ENCODE measurements at places on chromosomes 1 and 21. TPM values are rescaled to one million over a fixed set of nuclear protein-coding genes. Genes with fewer than 3 reads are reported as not detected.
A peak's percentile ranks its signal among the peaks of the same experiment; 100 is the strongest.

- no peak for DNase-seq
These were observed 160.9 kb downstream of the HLX start for GRCh38 chr1:221040101-221040500.

- no peak for DNase-seq
These were observed 70.7 kb upstream of the PDC start for GRCh38 chr1:186531561-186532165.

C1orf35 gene
- 23.5 TPM for total RNA-seq

GRCh38 chr1:66371233-66372005 is 162.5 kb upstream of the SGIP1 start:
- no peak for DNase-seq

DNA sequence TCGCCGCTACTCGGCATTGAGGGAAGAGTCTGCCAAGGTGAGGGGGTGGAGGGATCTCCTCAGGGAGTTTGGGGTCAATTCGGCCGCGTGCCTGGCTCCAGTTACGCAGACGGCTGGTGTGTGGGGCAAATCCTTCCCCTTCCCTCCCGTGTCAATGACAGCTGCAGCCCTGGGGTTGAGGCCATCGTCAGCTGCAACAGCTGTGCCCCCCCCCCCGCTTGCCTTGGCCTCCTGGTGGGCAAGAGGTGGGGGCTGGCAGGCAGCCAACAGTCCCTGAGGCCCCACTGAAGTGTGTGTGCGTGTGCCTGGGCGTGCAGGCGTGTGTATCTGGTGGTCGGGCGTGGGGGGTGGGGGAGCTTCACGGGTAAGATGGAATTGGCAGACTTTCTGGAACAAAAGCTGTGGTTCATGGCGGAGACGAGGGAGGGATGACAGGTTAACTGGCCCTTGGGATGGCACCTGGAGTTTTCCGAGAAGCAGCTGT is 25.6 kb downstream of the PPFIA4 start:
- DNase-seq: no peak

GRCh38 chr1:172951730-172952365 is 98.9 kb downstream of the TNFSF18 start:
- peak; percentile 25 for DNase-seq

TUFT1 gene
- 29.0 TPM for total RNA-seq

GRCh38 chr1:243465081-243465480 is 209.2 kb downstream of the SDCCAG8 start:
- DNase-seq: no peak

DNA sequence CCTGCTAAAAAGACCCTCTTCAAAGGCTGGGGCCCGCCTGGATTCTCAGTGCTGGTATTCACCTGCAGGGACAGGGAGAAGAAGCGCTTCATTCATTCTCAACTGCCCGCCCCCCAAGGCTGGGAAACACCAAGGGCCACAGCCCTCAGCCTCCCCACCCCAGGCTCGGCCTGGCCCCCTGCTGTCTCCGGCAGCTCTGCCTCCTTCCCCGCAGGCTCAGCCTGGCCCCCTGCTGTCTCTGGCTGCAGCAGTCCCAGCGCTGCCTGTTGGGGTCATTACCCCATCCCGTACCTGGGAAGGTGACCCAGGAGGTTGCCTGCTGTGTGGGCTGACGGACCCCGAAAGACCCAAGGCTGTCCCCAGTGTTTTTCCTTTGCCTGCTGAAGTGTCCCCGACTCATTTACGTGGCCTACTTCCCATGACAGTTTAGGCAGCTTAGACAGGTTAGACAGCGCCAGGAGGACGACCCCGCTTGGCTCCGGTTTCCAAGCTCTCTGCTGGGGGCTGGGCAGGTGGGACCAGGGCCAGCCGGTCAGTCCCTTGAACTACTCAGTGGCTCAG is 22.9 kb upstream of the CLSTN1 start:
- no peak for DNase-seq

DNA sequence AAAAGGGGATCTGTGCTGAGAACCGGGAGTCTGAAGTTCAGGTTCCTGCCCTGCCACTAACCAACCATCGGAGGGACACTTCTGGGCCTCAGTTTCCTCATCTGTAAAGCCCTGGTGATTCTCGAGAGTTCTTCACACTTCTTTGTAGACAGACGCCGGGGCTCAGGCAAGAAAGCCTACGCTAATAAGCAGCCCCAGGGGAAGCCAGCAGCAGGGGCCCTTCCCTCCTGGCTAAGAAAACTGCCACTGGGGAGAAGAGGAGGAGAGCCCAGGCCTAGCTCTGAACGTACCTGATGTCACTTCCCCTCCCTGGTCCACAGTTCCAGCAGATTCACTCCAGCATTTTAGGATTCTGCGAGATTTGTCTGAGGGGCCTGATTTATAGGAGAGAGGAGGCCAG is 76.0 kb downstream of the CAMK2N1 start:
- DNase-seq: no peak

DNA sequence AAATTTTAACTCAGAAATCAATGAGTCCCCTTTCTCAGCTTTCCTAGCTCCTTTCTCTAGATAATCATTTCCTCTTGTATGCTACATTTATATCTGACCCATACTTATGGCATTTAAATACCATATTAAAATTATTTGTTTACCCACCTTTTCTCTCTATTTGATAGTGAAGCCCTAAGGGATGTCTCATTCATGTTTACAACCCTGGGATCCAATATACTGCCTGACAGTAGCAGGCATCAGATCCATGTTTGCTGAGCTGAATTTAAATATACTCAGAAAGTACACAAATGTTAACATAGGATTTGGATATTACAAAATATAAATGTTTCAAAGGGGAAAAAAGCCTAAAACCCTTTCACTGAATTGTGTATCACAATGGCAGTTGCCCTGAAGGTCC is 26.5 kb downstream of the SCMH1 start:
- no peak for DNase-seq

DNA sequence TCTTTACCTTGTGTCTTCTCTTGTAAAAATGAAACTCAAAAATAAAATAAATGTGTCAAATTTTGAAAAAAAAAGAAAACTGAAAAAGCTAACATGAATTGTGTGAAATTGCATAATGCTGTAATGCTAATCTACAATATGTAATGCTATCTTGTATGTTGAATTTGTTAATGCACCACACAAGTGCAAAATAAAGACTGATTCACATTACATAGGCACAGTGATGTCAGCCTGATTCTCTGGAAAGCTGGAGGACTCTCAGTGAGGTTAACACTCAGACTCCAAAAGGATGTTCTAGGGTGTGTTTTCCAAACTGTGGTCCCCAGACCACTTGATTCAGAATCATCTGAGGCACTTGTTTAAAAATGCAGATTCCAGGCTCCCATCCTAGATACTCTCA is 25.6 kb downstream of the SYT11 start:
- no peak for DNase-seq

- no peak for DNase-seq
These were observed 5.9 kb downstream of the TBX15 start for GRCh38 chr1:118982266-118982665.

- DNase-seq: no peak
These were observed 25.7 kb downstream of the AKNAD1 start for GRCh38 chr1:108831225-108831624.

SLC27A3 gene
- total RNA-seq: 27.4 TPM

ATP5PB gene
- 144 TPM for total RNA-seq

DNA sequence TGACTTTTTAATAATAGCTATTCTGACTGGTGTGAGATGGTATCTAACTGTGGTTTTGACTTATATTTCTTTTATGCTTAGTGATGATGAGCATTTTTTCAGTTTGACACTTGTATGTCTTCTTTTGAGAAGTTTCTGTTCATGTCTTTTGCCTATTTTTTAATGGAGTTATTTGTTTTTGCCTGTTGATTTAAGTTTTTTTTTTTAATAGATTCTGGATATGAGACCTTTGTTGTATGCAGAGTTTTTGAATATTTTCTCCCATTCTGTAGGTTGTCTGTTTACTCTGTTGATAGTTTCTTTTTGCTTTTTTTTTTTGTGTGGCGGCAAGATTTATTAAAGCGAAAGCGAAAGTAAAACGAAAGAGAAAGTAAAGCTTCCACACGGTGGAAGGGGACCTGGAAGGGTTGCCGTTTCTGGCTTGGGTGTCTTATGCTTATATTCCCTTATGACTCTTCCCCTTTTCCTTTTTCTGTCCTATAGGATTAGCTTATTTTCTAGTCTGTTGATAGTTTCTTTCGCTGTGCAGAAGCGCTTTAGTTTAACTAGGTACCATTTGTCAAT is 67.6 kb downstream of the TBX19 start:
- no peak for DNase-seq

GRCh38 chr21:16071092-16071491 is 341.3 kb downstream of the USP25 start:
- peak; percentile 32 for DNase-seq

PPP1R8 gene
- total RNA-seq: 37.8 TPM

DNA sequence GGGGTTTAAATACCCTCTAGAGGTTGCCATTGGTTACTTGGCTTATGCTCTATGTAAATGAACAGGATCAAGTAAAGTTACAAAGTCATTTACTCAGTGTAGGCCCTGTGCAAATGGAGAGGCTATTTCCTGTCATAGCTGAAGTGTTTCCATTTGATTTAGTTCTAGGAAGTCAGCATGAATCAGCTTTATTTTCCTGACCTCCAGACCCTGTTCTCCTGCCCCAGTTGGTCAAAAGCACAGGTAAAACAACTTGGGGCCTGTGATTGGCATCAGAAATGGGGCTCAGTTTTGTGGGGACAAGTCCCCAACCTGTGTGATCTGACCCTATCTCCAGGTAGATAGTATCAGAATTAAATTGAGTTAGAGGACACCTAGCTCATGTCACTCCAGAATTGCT is 239.9 kb downstream of the HHAT start:
- DNase-seq: no peak

DNA sequence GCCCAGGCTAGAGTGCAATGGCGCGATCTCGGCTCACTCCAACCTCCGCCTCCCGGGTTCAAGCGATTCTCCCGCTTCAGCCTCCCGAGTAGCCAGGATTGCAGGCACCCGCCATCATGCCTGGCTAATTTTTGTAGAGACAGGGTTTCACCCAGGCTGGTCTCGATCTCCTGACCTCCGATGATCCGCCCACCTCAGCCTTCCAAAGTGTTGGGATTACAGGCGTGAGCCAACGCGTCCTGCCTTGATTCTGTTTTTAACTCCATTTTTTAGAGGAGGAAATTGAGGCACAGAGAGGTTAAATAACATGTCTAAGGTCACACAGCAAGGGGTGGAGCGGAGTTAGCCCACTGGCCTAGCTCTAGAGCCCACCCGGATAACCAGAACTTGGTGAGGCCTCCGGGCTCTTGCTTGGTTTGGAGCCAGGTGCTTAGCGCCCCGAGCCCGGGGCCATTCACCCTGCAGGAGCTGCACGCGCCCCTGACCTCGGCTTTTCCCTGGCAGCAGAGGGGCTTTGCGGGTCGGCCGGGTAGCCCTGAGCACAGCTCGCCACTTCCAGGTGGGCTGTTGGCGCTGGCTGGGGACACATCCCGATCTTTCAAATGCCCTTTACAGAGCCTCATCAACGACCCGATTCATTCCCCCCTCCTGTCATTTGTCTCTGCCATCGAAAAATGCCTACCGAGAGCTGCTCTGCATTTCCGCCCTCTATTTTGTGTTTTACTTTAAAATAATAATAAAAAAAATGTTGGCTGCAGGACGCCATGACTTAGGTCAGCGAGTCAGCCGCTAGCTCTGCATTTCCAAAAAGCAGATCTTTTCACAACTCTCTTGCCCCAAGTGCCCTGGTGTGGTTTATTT is 11.2 kb downstream of the SIM2 start:
- DNase-seq: no peak

- no peak for DNase-seq
These were observed 5.7 kb upstream of the TENT5B start for GRCh38 chr1:27018316-27018715.

GRCh38 chr1:221699577-221699976 is 42.3 kb downstream of the DUSP10 start:
- no peak for DNase-seq

HSD3B1 gene
- total RNA-seq: not detected

- DNase-seq: no peak
These were observed 102.0 kb downstream of the NMNAT2 start for GRCh38 chr1:183315991-183316758.

CBS gene
- total RNA-seq: 72.7 TPM

GRCh38 chr21:35861661-35862060 is 198.7 kb downstream of the SETD4 start:
- DNase-seq: no peak

OPRD1 gene
- 0.34 TPM for total RNA-seq

ACTN2 gene
- 36.4 TPM for total RNA-seq

LCE6A gene
- total RNA-seq: not detected

CDCA8 gene
- total RNA-seq: 2.1 TPM

EVA1C gene
- 48.6 TPM for total RNA-seq

DNA sequence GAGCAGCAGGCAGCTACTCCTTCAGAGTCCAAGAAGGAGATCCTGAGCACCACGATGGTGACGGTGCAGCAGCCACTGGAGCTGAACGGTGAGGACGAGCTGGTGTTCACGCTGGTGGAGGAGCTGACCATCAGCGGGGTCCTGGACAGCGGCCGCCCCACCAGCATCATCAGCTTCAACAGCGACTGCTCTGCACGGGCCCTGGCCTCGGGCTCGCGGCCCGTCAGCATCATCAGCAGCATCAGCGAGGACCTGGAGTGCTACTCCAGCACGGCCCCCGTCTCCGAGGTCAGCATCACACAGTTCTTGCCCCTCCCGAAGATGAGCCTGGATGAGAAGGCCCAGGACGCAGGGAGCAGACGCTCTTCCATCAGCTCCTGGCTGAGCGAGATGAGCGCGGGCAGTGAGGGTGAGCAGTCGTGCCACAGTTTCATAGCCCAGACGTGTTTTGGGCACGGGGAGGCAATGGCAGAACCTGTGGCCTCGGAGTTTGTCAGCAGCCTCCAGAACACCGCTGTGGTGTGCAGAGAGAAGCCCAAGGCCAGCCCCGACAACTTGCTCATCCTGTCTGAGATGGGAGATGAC is 531.8 kb downstream of the KIF26B start:
- DNase-seq: no peak

DNA sequence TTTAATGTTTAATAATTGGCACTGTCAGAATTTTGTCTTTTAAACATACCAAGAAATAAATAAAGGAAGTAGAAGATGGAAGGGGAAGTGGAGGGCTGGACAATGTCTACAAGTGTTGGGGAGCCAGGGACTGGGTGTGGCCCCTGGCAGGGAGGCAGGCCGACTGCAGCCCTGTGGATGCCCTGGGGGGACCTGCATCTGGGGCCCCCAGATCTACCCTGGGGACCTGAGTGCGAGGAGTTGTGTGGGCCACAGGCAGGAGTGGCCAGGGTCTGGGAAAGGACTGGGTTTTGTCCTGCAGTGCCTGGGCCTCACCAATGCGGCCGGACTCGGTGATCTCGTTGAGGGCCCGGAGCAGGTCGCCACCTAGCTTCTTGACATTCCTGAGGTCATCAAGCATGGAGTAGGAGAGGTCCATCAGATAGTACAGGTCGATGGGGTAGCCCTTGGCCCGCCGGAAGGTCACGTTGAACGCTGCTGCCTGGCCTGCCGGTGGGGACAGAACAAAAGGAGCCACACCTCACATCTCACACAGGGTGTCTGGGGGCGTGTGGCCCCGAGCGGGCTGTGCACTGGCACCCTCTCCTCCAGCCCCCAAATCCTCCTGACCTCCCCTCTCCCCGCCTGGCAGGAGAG is 17.5 kb downstream of the ITGB2 start:
- no peak for DNase-seq

All from prostate gland (tissue), 2 donors.